ENCODE measurements at places on chromosomes 6 and 20.

GRCh38 chr6:163513570-163514166 is 99.2 kb downstream of the QKI start:
- no peak for DNase-seq

GRCh38 chr6:91613481-91613880 is 1026.6 kb upstream of the MAP3K7 start:
- no peak for DNase-seq

DNA sequence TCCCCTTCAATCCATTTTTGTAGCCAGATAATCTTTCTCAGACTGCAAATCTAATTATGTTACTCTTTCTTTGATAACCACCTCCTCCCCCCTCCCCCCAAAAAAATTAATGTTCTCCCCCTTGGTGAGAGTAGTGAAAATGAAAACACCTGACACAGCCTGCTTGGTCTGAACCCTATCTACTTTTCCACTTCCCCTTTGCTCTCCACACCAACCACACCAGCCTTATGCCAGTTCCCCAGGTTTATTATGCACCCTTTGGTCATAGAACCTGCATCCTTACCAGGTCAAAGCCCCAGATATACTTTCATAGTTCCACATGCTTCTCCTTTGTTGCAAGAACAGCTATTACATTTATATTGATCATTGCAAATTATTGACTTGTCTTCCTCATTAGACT is 19.4 kb downstream of the PFDN4 start:
- DNase-seq = no peak

DNA sequence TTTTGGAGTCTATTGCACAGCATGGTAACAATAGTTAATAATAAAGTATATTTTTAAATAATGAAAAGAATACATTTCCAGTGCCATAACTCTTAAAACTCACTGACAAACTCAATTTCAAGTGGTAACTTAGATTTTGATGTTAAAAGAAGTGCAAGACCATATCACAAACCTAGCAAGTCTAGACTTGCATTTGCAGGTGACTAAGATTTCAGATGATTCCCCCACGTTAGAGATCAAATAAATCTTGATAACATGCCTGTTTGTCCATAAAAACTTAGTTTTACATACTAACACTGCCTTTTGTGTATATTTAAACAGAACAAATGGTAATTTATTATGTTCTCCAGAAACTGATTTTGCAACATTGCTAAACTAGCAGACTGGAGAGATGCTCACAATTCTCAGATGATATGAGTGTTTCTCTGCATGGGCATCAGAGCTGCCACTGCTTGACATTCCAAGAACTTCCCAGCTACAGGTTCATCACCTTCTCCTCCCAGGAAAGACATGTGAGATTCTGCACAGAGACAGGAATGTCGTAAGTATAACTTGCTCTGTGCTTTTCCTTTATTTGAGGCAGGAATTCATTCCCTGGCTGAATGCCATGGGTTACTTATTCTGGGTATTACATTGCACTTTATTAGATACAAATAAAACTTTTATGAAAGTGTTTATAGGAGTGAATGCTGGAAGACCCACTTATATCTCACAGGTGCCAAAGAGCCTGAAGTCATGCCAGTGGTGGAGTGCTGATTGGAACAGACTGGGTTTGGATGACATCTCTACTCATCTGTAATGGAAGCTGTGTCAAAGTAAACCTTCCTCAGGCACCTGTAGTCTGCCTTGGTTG is 160.2 kb upstream of the FOXA2 start:
- DNase-seq = no peak

GRCh38 chr6:139757784-139758183 is 383.3 kb upstream of the CITED2 start:
- DNase-seq = no peak

DNA sequence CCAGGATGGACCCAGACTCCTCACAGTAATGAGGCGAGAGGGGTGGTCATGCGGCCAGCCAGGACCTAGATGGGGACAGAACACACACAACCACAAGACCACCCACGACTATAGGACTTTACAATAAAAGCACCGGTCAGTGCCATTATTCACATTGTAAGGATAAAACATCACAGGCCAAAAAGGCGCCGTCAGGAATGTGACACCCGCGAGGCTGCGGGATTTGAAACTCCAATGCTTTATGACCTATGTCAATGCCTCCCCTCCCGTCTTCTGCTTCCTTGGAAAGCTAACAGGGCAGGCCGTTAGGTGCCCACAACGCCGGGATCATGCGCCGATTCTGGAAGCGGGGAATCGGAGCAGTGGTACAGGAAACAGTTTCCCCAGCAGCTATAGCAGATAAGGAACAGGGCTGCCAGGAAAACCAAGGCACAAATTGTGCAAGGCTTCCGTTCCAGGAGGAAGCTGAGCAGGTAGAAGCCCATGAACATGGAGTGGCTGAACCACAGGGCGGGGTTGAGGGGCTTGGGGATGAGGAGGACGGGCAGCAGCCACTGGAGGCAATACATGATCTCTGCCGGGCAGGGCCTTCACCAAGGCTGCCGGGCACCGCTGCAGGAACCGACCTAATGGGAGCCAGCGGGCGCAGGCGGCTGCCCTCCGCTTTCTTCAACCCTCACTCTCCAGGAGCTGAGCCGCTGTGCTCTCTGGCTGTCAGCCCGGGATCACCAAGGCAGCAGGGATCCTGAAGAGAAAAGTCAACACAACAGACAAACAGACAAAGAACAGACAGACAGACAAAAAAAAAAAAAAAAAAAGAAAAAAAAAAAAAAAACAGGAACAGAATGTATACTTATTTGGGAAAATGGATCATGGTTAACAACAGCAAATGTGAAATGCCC is 2.2 kb upstream of the NNAT start:
- no peak for DNase-seq

DNA sequence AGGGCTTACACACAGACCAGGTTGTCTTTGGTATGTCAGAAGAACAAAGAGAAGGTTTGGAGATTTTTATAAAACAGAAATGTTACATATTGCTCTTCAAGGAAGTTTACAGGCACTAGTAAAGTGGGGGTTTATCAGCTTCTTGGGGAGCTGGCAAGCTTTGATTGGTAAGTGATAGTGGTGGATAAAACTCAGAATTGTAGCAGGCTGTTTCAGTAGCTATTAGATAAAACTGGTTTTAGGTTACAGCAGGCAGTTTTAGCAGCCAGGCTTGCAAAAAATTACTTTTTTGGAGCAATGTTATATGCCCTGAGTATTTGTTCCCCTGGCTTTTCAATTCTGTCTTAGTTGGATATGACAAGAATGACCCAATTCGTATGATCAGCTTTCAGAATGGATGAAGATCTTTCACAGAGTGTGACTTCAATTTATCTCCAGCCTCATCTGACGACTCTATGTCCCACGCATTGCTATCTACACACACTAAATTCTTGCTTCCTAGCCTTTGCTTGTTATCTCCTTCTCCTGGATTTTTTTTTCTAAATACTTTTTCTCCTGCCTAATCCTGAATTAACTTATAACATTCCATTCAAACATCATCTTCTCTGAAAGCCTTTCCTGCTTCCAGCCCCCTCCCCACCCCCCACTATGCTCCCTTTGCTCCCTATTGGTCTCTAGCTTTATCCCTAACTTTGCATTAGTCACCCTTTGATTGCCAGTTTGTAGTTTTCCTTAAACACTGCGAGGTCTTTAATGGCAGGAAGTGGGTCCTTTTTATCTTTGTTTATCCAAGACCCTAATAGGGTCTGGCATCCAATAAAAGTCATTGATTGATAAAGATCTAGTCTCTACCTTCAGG is 1.0 kb upstream of the TOMM34 start:
- DNase-seq = no peak

GRCh38 chr20:2303673-2304072 is 7.9 kb downstream of the TGM3 start:
- no peak for DNase-seq

GRCh38 chr6:151869345-151869744 is 61.9 kb downstream of the ESR1 start:
- DNase-seq = no peak

- no peak for DNase-seq
These were observed 55.0 kb upstream of the BHLHE23 start for GRCh38 chr20:63061771-63062100.

DNA sequence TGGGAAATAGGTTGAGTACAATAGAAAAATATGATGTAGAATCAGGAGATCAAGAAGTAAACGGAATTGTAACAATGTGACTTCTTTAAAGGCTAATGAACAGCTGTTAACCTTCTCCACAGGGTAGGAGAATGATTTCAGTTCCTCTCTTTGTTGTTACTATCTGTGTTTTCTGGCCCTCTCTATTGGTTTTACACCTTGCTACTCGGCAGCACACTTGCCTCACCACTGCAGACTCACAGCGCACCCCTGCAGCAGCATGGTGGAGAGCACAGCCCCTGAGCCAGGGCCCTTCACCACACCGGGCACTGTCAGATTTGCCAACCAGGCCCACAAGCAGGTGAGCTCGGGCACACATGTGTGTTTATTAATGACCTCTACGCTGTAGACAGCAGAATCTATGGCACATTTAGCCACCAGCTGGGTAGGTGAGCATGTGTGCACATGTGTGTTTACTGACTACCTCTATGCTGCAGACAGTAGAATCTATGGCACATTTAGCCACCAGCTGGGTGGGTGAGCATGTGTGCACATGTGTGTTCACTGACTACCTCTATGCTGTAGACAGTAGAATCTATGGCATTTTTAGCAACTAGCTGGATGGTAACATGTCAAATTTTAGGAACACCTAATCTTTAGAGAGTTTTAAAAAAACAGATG is 16.8 kb downstream of the SFT2D1 start:
- DNase-seq = no peak

- no peak for DNase-seq
These were observed 334.1 kb downstream of the TAF4 start for GRCh38 chr20:61731363-61732181.

- peak; percentile 59 for DNase-seq
These were observed 6.3 kb downstream of the OR2A4 start for GRCh38 chr6:131694832-131695426.

GRCh38 chr20:25683050-25683449 is 13.6 kb downstream of the ZNF337 start:
- DNase-seq = no peak

GRCh38 chr20:38395165-38395564 is 40.0 kb downstream of the SNHG17 start:
- no peak for DNase-seq

GRCh38 chr6:135192256-135193174 is 11.4 kb downstream of the MYB start:
- DNase-seq = no peak
